NCI-H2081 (cell line): ENCODE measurements at places on chromosomes 13 and 19.

GRCh38 chr19:3780786-3781304 lies 5.3 kb downstream of the MATK start:
- DNase-seq, result no peak

GRCh38 chr13:35283856-35284255 lies 192.6 kb downstream of the MAB21L1 start:
- peak; percentile 70 for DNase-seq

- DNase-seq, result no peak
These were observed 3.6 kb downstream of the DACH1 start for GRCh38 chr13:71863254-71863865.

- no peak for DNase-seq
These were observed 8.9 kb downstream of the ATP7B start for GRCh38 chr13:52002361-52002760.

- peak; percentile 93 for DNase-seq
These were observed 42.0 kb upstream of the GGACT start for GRCh38 chr13:100630555-100630954.

DNA sequence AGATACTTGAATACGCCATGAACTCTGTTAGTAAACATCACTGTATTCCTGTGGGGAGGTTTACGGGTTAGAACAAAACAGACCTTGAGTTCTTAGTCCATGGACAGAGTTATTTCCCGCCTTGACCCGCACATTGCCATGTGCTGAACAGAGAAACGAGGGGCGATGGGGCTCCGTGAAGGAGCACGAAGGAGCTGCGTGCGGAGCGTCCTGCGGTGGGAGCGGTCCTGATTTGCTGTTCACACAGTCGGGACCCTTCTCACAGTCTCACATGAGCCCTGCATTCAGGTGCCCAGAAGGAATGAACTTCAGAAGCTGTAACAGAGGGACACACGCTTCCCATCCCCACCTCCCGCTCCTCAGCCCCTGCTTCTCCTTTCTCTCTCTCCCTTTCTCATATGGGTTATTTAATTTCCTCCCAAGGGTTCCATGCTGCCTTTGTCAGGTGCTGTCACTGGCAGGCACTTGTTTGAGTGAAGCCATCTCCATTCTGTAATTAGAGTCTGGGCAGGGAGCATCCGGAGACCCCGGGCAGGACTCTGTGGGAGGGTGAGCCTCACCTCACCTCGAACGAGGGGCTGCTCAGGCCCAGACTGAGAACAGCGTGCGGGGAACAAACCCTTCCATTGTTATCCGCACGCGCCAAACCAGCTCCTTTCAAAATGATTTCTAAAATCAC lies 76.9 kb downstream of the TEX29 start:
- no peak for DNase-seq

GRCh38 chr19:19062454-19063182 lies 1.2 kb upstream of the SLC25A42 start:
- DNase-seq, result no peak

DNA sequence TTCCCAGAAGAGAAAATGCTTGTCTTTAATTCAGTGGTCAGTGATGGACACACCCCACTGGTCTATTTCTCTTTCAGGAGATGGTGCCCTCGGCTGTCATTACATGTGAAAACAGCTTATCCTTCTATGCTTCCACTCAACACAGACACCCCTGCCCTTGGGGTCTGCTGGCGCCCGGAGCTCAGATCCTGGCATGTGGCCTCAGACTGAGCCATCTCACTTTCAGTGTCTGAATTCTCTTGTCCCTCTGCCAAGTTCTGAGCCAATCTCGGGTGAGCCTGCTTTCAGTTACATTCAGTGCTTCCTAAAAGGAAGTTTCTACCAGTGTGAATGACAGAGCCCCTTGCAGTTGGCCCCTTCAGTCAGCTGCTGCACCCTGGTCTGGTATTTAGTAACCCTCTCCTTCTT lies 293.6 kb downstream of the DNAJC15 start:
- no peak for DNase-seq

DNA sequence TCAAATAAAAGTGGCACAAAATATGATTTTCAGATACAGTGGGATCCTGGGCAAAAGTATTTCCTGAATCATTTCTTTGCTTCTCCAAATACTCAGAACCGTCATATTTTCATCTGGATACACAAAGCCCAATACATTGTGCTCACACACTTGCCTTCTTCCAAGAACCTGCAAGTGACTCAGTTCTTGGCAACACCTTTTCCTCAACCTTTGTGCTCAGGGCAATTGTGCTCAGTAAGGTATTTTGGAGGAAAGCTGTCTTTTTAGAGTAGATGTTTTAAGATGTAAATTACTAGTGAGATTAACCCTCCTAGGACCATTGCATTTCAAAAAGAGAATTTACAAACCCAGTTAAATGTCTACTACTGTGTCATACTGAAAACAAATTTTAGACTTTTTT lies 233.5 kb downstream of the EFNB2 start:
- no peak for DNase-seq

- no peak for DNase-seq
These were observed 9.5 kb upstream of the MED26 start for GRCh38 chr19:16637535-16637934.

- DNase-seq, result no peak
These were observed 51.6 kb downstream of the ZNF146 start for GRCh38 chr19:36266375-36266961.

- no peak for DNase-seq
These were observed 10.2 kb upstream of the ONECUT3 start for GRCh38 chr19:1742989-1743696.

DNA sequence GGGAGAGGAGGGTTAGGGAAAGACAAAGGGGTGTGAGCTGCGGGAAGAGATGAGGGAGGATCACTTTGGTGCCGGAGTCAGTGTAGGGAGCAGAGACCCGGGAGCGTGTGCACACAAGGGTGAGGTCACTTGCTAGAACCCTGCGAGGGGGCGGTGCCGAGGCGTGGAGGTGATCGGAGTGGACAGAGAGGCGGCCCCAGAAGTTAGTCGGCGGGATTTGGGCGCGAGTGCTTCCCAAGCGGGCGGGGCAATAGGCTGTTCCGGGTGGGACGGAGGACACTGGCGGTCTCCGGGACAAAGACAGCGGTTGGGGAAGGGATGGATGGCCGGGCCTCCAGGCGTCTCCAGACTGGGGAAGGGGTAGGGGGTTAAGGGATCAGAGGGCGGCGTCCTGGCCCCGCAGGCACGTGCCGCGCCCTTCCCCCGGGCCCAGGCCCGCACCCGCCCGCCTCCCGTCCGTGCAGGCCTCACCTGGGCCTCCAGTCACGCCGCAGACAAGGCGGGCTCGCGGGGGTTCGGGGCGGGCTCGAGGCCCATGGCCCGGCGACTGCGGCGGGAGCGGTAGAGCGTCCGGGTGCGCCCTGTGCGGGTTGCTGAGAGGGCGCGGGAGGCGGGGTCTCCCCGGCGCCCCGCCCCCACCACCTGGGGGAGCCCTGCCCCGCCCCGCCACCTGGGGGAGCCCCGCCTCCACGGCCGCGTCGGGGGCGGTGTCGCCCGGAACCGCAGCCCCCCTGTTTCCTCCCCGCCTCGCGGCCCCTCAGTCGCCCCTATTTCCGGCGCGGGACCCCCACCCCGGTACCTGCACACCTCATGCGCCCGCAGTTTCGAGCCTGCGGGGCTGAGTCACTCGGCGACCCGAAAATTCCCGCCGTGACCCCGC lies at the start of gene LPAR2:
Gene LPAR2, minus strand, starts transcription at position 600 of the 880 bp plus-strand sequence. CDS start 945 bp downstream, outside the sequence.
- peak; percentile 64 for DNase-seq

GRCh38 chr19:46076951-46077814 lies 36.4 kb upstream of the IGFL4 start:
- DNase-seq, result peak; percentile 73

- no peak for DNase-seq
These were observed 8.9 kb upstream of the FARP1 start for GRCh38 chr13:98133946-98134345.

DNA sequence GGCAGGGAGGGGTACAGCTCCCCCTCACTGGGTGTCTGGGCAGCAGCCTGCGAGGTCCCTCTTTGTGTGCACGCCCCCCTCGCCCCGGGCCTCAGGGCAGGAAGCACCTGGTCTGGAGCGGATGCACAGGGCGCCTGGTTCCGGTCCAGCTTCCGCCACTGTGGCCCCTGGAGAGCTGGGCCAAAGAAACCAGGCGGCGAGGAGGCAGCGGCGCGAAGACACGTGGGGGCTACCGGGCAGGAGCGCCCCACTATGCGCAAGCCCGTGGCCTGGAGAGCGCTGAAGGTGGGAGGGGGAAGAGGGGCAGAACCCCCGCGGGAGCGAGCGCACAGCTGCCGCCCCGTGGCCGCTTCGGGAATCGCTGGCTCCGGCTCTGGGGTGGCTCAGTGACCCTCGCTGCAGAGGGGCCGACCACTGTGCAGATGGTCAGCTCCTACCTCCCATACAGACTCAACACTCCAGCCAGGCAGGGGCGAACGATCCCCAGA lies 1.7 kb upstream of the LYL1 start:
- DNase-seq, result no peak

DNA sequence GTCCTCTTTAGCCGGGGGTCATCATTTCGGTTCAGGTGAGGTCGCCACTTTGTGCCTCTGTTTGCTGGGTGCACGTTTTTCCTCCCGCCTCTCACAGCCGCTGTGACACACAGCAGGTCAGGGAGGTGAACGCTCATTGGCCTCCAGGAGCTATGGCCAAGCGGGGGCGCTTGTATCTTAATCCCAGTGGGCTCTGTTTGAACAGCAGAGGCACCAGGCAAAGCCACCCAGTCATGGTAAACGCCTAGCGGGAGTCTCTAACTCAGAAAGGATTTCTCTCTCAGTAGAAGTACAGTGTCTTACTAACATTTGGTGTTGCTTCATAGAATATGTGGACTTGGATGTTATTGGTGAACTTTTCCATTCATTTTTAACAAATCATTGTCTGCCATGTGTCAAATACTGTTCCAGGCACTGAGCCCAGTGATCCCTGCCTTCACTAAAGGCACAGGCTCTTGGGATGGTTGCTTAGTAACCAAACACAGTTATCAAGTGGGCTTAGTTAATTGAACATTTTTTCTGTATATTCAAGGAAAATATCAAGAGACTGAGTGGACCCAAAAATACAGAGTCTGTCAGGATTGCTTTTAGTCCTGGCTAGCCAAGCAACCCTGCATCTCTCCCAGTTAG lies 186.7 kb downstream of the STK24 start:
- no peak for DNase-seq

DNA sequence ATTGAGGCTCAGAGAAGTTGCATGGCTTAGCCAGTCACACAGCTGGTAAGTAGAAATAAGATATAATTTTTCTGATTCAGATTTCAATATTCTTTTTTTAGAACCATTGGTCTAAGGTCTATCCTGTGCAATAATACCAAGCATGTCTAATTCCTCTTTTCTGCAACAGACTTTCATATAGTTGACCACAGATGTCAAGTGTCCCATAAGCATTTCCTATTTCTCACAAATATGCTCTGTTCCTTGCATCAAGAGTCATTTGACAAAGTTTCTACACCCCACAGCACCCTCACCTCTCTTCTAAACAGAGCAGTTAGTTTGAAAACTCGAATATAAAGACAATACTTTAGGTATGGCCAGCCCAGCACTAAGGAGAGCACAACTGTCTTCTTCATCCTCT lies 26.8 kb upstream of the SACS start:
- DNase-seq, result no peak

- peak; percentile 71 for DNase-seq
These were observed 2.1 kb downstream of the EFNB2 start for GRCh38 chr13:106533101-106533942.

DNA sequence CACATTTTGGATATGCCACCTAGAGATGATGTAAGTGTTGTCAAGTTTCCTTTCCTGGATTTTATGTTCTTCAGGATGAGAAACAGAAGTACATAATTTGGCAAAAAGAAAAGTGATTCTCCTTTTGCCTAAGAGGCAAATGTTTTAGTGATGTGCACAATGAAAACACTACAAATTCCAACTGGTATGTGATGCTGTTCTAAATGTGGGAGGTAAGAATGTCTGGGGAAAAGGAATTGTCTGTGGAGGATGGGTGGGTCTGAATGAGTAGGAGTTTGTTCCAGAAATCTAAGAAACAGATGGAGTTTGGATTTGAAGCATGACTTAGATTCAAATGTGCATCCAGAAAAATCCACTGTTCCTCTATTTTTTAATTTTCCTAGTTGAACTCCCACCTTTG lies 473.6 kb upstream of the SPRY2 start:
- DNase-seq, result no peak

- DNase-seq, result no peak
These were observed 9.1 kb upstream of the MCF2L start for GRCh38 chr13:112959701-112960542.

DNA sequence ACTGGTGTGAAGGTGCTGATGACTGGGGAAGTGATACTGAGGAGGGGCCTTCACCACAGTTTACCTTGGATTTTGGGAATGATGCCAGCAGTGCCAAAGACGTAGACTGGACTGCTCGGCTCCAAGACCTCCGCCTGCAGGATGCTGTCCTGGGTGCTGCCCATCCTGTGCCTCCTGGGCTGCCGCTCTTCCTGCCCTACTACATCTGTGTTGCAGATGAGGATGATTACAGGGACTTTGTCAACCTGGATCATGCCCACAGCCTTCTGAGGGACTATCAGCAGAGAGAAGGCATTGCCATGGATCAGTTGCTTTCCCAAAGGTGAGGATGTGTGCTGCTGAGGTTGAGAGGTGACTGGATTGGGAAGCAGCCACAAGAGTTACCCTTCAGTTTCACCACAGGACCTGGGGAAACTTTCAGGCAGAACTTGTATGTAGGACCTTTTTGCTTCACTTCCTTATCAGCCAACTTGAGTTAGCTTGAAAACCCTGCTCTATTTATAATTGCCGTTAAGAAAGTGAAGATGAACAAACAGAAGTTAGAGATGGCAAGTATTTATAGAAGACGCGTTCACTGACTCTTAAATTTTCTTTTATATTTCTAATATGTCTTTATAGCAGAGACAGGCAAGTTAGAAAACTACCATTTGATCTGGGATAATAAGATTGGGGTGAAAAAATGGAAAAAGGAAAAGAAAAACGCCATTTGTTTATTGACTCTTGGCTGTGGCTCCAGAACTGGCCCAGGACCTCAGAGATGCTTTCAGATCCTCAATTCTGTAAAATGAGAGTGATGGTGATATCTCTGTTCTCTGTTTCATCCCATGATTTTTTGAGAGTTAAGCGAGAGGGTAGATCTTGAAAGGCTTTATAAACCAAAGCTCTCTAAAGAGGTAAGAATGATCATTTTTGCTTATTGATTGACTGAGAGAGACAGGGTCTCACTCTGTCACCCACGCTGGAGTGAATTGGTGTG lies 5.3 kb downstream of the PDCD2L start:
- no peak for DNase-seq

- peak; percentile 3 for DNase-seq
These were observed at the start of gene SYT5 for GRCh38 chr19:55179606-55180484. SYT5 (minus strand) TSS chr19:55180289; CDS start chr19:55179041, 1,248 bp downstream.

- DNase-seq, result no peak
These were observed 2.8 kb upstream of the FOSB start for GRCh38 chr19:45464852-45465441.

- peak; percentile 9 for DNase-seq
These were observed 15.2 kb upstream of the SUPT20H start for GRCh38 chr13:37074703-37075102.

- DNase-seq, result no peak
These were observed 110.8 kb downstream of the TNFRSF19 start for GRCh38 chr13:23680845-23681669.
